ENCODE measurements at places on chromosomes 11 and 22.

GRCh38 chr11:111797145-111797581 lies 31.0 kb upstream of the PPP2R1B start:
- DNase-seq, result peak; percentile 30

DNA sequence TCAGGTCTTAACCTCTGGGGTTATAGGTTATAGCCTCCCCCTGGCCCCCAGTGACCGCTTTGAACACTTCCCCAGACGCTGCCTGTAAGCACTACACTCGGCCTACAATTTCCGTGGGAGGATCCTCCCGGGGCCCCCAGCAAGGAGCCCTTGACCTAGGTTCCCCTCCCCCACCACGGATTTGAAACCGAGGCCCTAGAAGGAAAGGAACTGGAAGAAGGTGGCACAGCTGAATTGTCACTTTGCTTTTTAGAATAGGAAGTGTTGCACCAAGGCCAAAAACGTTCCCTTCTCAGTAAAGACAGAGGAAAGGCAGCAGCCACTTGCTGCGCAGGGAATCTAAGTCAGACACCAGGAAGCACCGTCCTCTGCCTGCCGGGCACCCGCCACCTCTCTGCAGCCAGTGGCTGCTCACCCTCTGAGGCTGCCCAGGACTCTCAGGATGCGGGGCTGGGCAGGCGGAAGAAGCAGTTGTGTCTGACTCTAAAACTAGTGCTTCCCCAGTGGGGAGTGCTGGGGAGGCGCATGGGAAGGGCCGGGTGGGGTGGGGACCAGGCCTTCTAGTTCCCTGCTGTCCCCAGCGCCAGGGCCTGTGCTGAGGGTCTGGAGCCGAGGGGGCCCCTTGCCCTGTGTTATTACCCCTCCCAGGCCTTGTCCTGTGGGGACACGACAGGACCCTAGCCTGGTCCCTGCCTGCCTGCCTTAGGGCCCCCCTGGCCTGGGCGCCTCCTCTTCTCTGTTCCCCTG lies 7.9 kb upstream of the FLRT1 start:
- DNase-seq, result no peak

DNA sequence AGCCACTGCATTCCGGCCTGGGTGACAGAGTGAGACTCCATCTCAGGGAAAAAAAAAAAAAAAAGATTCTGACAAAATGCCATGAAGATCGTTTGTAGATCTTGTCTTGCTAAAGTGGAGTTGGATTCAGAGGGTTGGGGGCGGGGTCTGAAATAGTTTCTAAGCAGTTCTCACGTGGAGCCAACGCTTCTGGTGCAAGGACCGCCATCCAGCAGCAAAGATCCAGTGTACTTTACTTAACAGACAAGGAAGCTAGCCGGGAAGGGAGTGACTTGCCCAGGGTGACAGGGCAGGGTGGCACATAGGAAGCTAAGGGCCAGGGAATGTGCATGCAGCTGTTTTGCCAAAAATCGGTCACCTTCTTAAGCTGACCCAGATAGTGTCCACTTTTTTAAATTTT lies 27.4 kb downstream of the APOL1 start:
- DNase-seq, result no peak

DNA sequence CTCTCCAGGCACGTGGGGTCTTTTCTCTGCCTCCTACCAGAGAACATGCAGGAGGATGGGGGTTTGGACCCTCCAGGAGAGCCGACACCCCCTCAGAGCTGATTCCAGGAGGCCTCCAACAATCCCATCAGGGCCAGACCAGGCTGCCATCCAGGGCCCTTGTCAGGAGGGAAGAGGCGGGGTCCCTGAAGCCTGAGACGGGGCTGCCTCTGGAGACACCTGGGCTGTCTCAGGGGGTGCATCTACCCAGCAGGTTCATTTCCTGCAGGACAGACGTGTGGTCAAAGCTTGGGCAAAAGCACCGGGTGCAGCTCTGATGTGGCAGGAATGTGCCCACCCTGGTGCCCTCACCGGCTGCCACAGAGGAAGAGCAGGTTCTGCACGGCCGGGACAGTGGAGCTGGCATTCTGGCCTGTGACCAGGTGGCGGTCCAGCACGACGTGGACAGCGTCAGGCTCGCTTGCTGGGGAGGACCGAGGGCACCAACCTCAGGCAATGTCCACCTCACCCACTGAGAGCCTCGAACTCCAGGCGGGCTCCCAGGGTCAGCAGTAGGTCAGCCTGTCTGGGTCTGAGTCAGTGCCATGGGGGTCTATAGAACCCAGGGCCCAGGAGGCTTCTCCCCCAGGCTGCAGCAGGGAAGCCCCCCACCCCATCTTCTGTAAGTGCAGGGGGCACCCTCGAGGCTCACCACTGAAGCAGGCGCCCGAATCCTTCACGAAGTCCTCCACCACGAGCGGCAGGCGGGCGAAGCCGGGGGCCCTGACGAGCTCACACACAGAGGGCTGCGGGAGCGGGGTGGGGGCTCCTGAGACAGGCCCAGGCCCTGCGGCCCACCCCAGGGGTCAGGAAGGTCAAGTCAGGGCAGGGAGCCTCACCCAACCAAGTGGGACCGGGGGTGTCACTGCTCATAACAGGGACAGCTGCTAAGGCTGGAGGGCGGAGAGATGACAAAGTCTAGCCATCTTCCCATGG lies 6.4 kb downstream of the GATD1 start:
- no peak for DNase-seq

- peak; percentile 20 for DNase-seq
Observed at GRCh38 chr11:94897330-94897768, 76.0 kb downstream of the CWC15 start.
